ENCODE measurements at places on chromosomes 6 and 20.

GRCh38 chr6:9057937-9058336, 622.6 kb upstream of the SLC35B3 start:
- no peak for DNase-seq

DNA sequence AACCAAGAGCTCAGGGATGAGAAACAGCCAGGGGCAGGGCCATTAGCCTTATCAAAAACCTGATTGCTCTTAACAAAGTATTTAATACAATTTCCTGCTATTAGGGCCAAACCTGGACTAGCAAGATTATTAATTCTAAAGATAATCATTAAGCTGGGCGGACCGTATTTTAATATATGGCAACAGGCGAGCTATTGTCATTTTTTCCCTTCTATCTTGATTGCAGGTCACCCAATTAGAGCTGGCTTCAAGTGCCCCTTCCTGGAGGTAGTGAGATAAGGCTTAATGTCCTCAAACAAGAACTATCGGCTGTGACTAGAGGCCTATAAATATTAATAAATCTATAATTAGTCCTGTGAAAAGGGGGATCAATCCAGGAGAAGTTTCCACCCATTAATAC, 66.0 kb upstream of the BLCAP start:
- no peak for DNase-seq

- no peak for DNase-seq
Observed at GRCh38 chr6:159608961-159609651, 83.9 kb downstream of the SOD2 start.

- DNase-seq: no peak
Observed at GRCh38 chr6:34284563-34285447, 36.0 kb upstream of the SMIM29 start.

DNA sequence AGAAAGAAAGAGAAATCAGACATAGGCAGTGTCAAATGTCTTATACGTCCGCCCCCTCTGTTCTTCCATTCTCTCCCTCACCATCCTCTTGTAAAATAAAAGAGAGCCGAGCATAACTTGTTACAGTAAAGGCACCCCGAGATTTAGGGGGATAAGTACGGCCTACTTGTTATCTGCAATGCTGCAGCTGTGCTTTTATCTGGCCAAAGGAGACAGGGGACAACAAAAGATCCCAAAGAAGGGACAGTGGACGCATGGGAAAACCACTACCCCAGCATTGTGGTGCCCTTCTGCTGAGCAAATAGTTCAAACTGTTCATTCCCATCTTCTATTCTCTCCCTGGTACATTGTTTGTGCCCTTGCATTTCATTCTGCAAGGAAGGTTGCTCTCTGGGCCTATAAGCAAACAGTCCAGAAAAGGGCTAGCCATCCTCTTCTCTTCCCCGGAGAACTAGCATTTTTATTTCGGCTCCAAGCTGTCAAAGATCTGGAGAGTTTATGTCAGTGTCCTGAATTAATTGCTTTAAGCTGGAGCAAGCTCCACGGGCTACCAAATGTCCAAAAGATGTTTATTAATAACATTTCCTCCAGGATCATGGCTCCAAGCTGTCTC, 22.3 kb downstream of the FOXA2 start:
- DNase-seq: no peak
